ENCODE measurements at places on chromosomes 5 and 9. TPM values are rescaled to one million over a fixed set of nuclear protein-coding genes. Genes with fewer than 3 reads are reported as not detected.

The PROB1 gene
- total RNA-seq: under 0.01 TPM

GRCh38 chr5:98929710-98930298 is 997 bp upstream of the CHD1 start:
- no peak for DNase-seq

DNA sequence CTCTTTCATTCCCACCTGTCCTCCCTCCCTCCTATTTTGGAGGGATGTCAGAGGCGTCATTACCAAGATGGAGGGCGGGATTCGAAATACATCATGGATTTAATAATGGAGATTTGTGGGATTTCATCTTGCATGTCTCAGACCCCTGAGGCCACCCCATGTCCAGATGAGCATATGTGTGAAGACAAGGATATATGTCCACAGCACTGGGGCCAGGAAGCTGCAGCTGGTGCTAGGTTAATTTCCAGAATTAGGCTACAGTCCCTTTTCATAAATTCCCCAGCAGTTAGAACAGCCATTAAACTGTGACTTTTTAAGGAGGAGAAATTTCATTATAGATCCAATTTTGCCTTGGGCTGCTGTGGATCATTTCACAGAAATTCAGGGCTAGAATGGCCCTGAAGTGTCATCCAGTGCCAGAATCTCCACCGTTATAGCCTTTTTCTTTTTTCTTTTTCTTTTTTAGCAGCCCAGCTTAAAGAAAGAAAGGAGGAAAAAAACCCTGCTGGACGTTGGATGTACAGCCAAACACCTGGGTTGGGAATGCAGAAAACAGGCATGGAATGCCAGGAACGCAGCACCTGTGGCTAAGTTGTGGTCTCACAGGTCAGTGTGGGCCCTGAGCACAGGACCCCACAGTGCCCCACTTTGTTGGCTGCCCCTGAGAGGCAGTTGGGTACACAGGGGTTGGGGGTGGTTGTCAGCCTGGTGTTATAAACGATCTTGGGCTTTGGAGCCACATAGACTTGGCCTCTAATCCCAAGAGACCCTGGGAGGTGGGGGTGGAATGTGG is 50.2 kb upstream of the CXCL14 start:
- DNase-seq: no peak

The CENPH gene
- total RNA-seq: 17.1 TPM

The ARID3C gene
- 0.82 TPM for total RNA-seq

- DNase-seq: no peak
Measured at GRCh38 chr5:150139334-150139733, 16.3 kb downstream of the PDGFRB start.

The PCDHB2 gene
- 13.0 TPM for total RNA-seq

DNA sequence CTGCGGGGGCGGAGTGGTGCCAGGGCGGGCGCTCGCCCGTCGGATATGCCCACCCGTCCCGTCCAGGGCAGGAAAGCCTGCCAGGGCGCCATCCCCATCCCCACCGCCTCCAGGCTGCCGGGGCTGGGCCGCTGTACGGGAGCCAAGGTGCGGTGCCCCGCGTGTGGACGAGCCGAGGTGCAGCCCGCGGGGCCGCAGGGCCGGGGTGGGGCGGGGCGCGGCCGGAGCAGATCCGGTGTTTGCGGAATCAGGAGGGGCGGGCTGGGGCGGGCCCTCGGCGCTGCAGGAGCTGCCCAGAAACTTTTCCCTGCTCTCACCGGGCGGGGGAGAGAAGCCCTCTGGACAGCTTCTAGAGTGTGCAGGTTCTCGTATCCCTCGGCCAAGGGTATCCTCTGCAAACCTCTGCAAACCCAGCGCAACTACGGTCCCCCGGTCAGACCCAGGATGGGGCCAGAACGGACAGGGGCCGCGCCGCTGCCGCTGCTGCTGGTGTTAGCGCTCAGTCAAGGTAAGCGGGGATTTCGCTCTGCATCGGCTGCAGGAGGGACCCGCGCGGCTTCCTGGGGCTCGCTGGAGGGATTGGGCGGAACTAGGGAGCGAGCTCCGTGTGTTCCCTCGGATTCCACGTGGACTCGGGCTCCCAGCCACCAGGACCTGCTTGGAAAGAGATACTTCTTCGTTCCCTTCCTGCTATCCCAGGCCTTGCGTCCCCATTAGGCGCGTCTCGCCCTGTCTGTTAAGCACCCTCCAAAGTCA is at the start of gene ITGA2:
TSS of gene ITGA2 (plus strand) at position 328 of the 756 bp plus-strand sequence. CDS start at position 445, 117 bp downstream.
- peak; percentile 61 for DNase-seq

- peak; percentile 77 for DNase-seq
Measured at GRCh38 chr5:177370488-177371119, 12.9 kb downstream of the RGS14 start.

- no peak for DNase-seq
Measured at GRCh38 chr5:14775857-14776256, 95.7 kb downstream of the ANKH start.

The CDX1 gene
- total RNA-seq: not detected

Measured in frontal cortex (tissue), 4 donors.